Activated CD4-positive, alpha-beta T cell treated with anti-CD3 and anti-CD28 coated beads, Interleukin-2, amount 10 ng/mL, durations not matched to agents 24 days and 14 days (primary cell): ENCODE measurements at places on chromosomes 7 and 10.

DNA sequence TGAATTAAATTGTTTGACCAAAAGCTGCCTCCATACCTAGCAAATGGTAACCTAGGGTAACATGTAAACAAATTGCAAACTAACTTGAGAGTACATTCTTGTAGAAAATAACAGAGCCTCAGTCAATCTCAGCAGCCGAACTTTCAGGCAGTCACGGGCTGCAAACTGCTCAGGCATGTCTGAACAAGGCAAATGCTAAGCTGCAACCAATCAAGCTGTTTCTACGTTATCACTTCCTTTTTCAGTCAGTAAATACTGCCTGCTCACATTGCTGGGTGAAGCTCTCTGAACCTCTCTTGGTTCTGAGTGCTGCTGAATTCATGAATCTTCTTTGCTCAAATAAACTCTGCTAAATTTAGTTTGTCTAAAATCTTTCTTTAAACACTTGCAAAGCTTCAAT lies 1212.4 kb downstream of the SORCS1 start:
- DNase-seq: peak; percentile 57

DNA sequence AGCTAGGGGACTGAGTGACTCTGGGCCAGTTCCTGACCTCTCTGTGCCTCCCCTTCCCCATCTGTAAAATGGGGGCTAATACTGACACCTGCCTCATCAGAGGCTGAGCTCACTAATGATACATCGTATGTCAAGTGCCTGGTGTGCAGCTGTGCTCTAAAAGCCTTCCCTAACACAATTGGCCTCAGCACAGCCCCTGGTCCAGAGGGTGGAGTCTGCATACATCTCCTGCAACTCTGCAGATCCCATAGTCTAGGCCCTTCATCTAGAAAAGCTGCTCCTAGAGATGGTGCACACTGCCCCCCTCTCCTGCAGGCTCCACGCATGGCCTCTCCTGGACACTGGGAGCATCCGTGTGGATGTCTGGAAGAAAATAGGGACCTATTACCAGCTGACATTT lies 255.0 kb downstream of the RPS24 start:
- no peak for DNase-seq

DNA sequence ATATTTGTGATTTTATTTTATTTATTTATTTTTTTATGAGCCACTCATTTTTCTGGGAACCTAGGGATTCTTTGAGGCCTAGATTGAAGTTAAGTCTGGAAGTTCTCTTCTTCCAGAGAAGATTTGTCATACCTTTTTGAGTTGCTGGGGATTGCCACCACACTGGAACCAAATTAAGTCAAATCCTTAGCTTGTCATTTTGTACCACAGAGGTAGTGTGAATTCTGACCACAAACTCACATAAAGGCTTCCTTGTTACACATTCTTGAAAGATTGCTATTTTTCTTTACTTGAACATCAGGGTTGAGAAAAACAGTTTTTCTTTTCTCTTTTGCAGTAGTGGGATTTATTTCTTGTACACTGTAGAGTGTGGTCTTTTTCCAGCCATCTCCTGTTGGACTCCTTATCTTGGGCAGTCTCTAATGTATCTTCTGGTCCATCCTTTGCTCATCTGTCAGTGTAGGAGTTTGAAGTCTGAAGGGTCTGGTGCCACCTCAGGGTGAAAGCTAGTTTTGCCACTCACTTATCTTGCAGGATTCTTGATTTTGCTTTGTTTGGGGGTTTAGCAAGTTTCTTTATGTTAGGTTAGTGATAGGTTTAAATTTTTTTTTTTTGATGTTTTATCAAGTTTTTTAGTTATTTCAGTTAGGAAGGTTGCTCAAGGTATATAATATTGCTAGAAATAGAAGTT lies 24.8 kb downstream of the PCBD1 start:
- peak; percentile 18 for DNase-seq

- DNase-seq: peak; percentile 71
Measured at GRCh38 chr10:24556750-24557742, 166.6 kb downstream of the ARHGAP21 start.

DNA sequence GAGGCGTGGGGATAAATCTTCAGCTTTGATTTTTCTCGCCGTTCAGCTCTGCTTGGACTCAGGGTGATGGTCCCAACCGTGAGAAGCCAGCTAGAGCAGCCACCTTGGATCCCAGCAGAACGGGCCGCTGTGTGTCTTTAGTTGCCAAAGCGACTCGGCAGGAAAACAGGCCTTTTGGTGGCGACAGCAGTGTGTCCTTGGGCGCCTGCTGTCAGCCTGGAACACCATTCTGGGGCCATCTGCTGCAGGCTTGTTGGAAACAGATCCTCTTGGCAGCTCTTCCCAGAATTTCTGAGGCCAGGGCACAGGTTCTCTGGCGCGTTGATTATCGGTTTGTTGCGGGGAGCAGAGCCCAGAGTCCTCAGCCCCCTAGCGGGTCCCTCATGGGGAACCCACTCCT lies 97.6 kb downstream of the CUX1 start:
- DNase-seq: no peak

DNA sequence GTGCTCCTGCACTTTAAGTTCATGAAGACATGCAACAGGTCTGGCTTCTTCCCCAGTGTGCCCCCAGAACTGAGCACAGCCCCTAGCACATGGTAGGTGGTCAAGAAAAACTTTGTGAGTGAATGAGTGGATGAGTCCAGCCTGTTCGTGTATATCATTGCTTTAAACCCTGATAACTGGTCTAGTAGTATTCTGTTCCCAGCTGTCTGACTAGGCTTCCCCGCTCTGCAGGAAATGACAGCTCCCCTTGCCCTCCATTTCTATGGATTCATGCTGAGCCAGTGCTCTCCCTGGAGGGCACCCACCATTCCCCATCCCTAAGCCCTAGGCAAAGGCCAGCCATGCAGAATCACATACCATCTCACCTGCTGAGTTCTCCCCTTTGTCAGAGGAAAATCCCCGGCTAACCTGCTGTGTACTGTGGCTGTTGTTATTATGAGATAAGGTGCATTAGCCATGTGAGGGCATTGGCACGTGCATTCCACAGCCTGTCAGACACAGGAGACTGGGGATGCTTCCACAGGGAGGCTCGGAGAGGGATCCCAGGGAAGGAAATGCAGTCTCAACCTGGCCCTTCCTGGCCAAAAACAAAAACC lies 698.9 kb downstream of the GRID1 start:
- DNase-seq: no peak

DNA sequence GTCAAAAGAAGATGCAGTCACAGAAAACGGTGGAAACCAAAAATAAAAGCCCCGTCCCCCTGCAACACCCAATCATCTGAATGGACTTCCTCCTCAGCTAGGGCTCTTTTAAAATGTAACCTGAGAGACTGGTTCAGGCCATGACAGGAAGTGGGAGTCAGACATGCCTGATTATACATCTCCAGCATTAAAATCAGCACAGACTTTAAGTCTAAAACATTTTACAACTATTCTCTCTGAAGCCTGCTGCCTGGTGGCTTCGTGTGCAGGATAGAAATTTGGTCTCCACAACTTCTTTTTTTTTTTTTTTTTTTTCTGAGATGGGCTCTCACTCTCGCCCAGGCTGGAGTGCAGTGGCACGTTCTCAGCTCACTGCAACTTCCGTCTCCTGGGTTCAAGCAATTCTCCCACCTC lies 30.3 kb downstream of the HACD1 start:
- no peak for DNase-seq

GRCh38 chr7:17902599-17902998 lies 37.7 kb downstream of the SNX13 start:
- DNase-seq: no peak

- peak; percentile 82 for DNase-seq
Measured at GRCh38 chr10:99560277-99561126, 27.8 kb downstream of the NKX2-3 start.

DNA sequence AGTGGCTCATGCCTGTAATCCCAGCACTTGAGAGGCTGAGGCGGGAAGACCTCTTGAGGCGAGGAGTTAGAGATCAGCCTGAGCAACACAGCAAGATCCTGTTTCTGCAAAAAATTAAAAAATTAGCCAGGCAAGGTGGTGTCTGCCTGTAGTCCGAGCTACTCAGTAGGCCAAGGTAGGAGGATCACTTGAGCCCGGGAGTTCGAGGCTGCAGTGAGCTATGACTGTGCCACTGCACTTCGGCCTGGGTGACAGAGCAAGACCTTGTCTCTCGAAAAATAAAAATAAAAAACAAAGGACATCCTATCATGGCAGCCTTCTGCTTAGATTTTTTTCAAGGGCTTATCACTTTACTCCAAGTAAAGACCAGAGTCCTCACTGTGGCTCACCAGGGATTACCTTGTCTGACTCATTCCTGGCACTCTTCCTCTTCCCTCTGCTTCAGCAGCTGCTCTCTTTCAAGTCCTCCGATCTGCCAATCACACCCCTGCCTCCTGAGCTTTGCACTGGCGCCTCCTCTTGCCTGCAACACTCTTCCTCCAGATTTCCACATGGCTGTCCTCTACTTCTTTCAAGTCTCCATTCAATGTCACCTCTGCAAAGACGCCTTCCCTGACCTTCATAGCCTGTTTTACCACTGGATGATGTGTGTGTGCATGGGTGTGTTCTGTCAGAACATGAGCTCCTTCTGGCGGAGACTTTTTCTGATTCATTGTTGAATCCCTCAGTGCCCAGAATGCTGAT lies 7.7 kb downstream of the PRTFDC1 start:
- peak; percentile 50 for DNase-seq

DNA sequence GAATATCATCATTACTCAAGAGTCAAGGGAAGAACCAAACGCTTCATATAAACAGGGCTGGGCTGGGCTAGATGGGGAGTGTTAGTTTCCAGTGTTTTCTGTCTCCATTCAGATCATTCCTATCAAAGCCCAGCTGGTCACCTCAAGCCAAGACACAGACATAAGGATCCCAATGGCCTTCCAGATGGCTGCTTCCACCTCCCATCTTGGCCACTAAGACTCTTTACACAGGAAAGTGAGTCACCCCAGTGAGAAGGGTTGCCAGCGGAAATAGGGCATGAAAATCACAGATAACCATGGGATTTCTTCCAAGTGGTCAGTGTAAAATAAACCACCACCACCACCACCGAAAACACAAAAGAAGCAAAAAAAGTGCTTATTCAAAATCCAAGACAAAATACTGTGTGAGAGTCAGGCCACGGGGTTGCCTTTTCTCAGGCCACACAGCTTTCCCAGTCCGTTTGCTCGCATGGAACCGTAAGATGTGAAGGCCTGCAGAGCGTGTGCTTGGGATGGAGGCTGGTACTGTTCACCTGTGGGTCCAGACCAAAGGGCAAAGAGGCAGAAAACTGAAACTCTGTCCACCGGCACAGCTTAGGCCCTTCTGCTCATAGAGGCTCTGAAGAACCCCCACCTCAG lies 5.6 kb downstream of the PRSS2 start:
- DNase-seq: no peak
